KBM-7 (cell line): ENCODE measurements at places on chromosomes 2 and 18.

- DNase-seq: peak; percentile 83
Observed at GRCh38 chr2:241882091-241882625, 12.6 kb downstream of the RTP5 start.

DNA sequence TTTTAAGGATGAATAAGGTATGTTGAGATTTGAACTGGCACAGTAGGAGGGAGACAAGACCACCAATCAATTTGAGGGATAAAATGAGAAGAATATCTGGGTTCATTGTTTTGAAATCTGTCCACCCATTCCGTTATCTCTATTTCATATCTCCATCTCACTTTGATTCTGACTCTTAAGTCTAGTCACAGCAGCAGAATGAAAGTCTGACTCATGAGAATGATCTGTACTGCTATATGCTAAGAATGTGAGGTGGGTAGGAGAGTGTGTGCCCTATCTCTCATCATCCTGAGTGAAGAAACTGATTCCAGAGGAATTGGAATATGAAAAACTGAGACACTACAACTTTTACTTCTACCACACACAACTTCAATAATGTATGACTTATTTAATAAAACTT, 1994.5 kb upstream of the PIK3C3 start:
- DNase-seq: no peak

DNA sequence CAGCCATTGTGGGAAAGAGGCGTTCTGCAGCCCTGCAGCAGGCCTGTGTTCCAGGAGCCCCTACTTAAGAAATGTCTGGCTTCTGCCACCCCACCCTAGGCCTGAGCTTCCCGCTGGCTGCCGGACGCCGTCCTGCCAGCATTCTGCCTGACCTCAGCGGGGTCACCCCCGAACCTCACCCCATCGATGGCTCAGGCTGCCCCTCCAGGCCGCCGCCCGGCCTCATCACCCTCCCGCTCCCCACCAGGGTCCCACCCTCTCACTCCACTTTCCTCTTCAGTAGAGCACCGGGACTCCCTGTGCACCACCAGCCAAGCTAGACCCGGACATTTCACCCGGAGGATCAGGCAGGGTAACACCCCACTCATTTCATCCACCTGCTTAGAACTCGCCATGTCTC, 73.6 kb upstream of the SALL3 start:
- DNase-seq: no peak

DNA sequence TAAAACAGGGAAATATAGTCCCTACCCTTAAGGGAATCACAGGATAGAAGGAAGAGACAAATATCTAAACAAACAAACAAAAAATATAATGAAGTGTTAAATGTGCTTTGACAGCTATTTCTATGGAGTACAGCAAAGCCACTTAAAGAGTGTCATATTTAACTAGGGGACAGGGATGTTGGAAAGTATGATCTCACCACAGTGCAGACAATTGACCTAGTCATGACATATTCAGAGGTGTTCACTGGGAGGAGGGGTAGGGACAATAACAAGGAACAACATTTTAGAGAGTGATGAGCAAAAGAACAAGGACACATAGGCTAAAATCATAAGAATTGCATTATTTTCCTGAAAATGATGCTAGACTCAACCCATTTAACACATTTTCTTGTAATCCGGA, 107.5 kb downstream of the TMEM163 start:
- DNase-seq: no peak

- no peak for DNase-seq
Observed at GRCh38 chr2:150981826-150982225, 279.8 kb downstream of the RBM43 start.

GRCh38 chr2:166433457-166433856, 57.7 kb upstream of the SCN9A start:
- DNase-seq: no peak
